ENCODE measurements at places on chromosomes 13 and 19.

- no peak for DNase-seq
Observed at GRCh38 chr13:98405107-98405571, 171.8 kb downstream of the STK24 start.

DNA sequence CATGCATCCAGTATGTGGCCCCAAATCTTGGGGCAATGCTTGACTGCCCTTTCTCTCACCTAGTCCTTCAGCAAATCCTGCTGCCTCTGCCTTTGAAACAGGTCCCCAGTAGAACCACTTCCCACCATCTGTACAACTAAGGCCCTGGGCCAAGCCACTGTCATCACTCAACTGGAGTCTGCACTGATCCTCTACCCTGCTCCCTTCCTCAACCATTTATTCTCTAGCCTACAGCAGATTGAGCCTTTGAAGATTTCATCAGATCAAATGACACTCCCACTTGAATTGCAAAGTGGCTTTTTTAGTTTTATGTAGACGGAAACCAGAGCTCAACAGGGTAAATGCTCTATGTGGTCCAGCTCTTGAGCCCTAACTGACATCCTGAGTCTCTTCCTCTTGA, 43.5 kb downstream of the ATP8A2 start:
- DNase-seq, result no peak

DNA sequence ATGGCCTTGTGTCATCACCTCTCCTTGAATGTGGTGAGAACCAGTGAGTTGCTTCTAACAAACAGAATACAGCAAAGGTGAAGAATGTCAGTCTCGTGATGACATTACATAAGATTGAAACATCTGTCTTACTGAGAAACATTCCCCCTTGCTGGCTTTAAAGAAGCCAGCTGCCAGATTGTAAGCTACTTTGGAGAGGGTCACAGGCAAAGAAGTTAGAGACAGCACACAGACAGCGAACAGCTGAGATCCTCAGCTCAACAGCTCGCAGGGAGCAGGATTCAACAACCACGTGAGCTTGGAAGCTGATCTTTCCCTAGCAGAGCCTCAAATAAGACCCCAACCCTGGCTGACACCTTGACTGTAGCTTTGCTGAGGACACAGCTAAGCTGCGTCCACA, 367.9 kb downstream of the LIG4 start:
- no peak for DNase-seq

DNA sequence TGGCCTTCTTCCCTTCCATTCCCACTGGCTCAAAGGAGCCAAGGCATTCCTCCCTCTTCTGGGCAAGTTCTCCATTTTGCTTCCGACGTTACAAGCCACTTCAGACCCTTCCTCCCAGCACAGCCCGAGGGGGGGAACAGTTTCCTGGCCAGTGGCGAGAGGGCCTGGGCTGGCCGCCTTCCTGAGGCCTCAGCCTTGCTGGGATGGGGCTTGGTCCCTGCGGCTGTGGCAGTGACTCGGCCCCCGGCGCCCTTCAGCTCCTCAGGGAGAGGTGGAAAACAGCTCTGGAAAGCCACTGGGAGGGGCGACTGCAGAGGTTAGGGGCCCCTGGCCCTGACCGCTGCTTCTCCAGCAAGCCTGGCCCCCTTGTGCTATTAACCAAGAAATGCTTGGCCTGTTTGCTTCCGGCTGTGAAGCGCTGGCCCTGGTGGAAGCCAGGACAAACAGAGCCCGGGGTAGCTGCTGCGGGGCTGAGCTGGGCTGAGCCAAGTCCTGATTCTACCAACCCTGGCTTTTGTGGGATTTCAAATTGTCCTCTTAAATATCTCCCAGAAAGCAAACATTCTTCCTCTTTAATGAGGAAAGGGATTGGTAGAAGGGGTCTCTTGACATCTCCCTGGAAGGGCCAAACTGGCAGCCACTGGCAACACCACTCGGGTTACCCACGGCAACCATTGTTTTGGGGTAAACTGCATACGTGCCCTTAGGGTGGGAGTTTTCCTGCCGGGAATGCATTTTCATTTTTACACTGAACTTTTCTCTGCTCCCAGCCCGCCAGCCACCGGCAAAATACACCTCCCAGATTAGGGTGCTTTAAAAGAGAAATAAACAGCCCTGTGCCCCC, 38.7 kb downstream of the C13orf46 start:
- no peak for DNase-seq

DNA sequence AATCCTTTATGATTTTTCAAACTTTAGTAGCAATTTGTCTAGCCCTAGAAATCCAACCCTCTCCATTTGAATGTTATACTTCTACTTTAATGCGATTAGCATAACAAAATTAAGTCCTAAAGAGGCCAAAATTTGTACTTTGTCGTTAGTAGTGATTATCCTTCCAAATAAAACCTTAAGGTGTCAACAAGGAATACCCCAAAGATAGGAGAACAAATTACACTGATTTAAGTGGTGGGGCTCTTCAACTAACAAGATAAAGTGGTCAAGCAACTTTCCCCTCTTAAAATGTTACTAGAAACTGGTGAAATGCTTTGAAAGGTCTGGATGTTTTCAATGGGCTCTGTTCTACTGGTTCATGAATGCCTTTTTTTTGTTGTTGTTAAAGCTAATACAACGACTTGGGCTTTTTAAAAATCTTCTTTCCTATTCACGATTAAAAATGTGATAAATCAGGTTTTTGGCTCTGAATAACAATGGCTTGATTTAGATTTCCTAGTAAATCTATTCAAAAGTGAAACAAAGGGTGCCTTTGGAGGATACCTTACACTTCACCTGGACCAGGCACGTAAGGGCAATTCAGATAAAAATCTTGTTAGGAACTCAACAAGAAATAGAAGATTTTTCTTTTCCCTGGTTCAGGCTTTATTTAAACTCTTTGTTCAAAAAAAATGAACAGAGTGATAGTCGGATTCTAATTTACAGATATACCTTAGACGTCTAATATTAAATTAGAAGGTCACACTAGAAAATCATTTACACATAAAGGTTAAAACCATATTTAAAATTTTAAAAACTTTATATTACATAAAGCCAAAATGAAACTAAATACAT, 3.1 kb downstream of the SOX21 start:
- no peak for DNase-seq

DNA sequence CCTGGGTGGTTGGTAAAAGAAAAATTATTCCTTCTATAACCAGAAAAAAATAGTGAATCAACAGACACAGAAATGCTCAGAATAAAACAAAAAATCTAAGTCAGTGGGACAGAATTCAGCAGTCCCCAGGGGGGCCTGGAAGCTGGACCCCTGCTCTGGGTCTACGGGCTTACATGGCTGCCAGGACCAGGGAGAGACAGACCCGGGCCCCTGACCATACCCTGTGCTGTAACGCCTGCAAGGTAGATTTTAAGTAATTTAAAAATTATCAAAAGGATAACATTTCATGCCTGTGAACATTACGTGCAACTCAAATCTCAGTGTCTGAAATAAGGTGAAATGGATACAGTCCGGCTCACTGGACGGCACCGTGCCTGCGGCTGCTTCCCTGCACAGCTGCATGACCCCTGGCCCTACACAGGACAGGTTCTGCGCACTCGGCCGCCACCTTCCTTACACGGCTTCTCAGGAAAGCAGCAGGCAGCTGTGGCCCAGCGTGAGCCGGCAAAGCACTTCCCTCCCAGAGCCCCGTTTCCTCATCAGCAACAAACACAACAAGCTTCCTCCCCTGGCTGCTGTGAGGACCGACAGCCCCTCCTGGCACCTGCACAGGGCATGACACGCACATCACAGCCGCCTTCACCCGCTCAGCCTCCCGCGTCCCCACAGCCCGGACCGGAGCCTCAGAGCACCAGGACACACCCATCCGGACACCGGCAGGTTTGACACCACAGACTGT, 22.2 kb downstream of the RASA3 start:
- DNase-seq, result peak; percentile 83

DNA sequence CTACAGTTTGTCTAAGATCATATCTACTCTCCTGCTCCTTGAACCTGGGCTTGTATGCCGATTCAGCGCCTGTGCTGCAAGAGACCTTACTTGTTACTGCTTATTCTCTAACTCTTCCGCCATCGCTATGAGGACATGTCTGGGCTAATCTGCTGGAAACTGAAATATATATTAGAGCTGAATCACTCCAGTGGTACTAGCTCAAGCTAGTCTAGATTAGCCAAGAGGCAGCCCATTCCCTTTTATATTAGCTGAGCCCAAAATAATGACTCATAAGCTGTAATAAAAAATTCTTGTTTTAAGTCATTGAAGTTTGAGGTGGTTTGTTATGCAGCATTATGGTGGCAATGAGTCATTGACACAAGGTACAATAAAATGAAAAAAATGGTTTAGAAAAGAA, 52.8 kb downstream of the SLC6A16 start:
- DNase-seq, result no peak
